ENCODE measurements at places on chromosomes 3 and 15.
A peak's percentile ranks its signal among the peaks of the same experiment; 100 is the strongest.

DNA sequence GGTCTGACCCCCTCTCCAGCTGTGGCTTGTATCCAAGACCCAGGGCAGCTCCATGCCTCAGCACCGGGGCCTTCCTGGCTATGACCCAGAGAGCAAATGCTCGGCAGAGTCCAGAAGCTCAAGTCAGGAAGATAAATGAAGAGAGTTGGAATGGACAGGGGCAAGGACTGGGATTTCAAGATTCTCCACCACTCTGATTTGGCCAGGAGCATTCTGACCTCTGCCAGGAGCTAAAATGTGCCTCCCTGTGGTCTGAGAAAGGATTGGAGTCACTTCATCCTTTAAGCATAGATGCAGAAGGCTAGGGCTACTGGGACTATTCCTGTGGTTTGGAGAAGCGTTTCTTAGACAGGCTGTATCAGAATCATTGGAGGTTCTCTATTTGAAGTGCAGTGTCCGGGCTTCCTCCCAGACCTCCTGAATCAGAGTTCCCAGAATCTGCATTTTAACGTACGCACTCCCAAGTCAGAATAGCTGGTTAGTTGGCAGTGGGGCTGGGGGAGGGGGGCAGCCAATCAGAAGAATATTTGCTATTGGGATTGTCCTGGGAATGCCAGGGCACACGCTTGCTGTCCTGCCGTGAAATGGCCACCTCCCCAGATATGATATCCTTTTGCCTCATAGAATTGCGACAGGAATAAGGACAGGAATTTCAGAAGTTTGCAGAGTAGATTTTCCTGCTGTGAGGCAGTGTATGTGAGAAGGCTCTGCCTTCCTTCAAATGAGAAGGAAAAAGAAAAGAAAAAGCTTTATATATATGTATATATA lies 57.4 kb downstream of the HRH1 start:
- DNase-seq, result no peak

- no peak for DNase-seq
Observed at GRCh38 chr3:115633467-115633866, 10.2 kb downstream of the GAP43 start.

DNA sequence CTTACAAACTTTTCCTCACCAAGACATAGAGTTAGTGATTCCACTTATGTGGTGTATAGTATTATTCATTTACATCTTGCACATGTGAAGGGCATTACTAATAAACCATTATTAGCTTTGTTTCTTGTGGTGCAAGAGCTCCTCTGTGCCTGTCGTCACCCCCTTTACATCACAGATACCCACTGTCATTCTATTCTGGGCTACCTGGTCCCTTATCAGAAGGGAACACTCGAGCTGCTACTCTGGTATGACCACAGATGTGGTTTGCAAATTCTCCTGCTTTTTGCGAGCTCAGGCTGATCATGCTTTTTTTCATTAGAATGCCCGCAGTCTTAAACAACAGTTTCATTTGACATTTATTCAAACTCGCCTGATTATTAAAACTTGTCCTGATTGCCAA lies 13.9 kb upstream of the SENP2 start:
- no peak for DNase-seq

DNA sequence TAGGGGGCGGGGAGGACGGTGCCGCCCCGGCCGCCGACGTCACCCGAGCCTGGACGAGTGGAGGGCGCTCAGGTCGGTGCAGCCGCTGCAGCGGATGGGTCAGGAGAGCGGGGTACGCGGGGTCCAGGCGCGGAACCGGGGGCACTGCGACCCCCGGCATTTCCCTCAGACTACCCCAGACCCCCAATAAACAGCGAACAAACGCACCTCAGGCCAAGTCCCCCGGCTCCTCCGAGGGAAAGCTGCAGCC lies 78.9 kb downstream of the IQSEC1 start:
- DNase-seq, result no peak

DNA sequence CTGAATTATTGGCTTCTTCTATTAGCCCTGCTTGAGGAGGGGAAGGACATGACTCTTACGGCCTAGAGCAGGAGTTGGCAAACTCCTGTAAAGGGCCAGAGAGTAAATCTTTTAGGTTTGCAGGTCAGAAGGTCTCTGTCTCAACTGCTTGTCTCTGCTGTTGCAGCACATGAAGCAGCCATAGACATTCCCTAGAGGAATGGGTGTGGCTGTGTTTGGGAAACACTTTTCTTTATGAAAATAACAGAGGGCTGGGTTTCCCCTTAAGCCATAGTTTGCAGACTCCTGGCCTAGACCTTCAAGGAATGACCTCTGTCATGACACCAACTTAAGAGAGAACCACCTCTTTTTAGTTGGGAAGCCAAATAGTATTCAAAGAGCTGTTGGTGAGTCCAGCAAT lies 10.3 kb downstream of the TRAK1 start:
- no peak for DNase-seq

DNA sequence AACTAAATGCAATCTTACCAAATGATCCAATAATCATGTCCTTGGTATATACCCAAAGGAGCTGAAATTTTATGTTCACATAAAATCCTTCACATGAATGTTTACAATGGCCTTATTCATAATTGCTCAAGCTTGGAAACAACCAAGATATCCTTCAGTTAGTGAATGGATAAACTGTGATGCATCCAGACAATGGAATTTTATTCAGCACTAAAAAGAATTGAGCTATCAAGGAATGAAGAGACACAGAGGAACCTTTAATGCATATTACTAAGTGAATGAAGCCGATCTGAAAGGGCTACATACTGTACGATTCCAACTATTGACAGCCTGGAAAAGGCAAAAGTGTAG lies 168.4 kb downstream of the PDE8A start:
- no peak for DNase-seq

GRCh38 chr15:71435552-71435951 lies 320.3 kb downstream of the THSD4 start:
- no peak for DNase-seq

- no peak for DNase-seq
Observed at GRCh38 chr3:15387171-15387581, 40.2 kb downstream of the METTL6 start.

DNA sequence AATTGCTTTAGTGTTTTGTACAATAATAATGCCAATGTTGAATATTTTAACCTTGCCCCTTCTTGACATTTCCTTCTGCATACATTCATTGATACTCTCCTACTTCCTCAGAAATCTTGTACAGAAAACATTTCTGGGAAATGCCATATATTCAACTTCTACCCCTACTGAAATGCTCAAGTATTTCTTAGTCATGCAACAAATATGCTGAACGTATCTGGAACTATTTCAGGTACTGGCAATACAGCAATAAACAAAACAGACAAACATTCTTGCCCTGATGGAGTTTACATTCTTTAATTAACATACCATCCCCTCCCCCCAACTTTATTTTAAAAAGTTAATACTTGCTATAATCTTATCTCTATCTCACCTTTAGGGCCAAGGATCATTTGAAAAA lies 147.2 kb downstream of the STAG1 start:
- DNase-seq, result no peak

DNA sequence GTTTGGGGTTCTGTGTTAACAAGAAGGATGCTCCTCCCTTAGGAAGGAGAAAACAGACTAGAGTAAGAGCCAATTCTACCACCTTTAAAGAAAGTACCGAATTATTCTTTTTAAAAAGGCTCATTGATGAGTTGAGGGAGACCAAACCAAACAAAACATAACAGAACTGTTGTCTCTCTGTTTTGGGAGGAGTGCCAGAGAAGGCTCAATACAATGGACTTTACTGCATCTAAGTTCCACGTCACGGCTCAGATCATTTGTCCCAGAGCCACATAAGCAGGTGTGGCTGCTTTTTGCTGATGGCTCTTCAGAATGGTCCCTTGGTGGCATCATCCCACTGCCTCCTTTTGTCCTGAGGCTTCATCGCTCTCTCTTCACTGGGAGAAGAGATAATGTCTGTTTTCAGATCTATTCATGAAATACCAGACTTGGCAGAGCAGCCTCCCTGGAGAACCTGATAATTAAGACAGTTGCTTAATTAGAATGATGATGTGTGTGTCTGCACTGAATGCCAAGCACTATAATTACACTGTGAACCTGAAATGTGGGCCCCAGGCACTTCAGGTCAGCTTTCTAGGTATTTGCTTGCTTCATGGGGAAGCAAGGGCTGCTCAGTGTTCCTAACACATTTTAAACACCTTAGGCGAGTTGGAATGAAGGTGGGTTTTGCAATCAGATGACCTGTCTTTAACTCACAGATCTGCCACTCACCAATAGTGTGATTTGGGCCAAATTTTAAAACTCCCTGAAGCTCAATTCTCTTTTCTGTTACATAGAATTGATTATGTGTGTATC lies 335.2 kb upstream of the MCTP2 start:
- DNase-seq, result no peak

GRCh38 chr15:32824777-32825176 lies 107.0 kb downstream of the GREM1 start:
- no peak for DNase-seq

- DNase-seq, result no peak
Observed at GRCh38 chr3:183764847-183765731, 60.3 kb downstream of the MAP6D1 start.

- no peak for DNase-seq
Observed at GRCh38 chr3:150945226-150946032, 27.1 kb downstream of the CLRN1 start.

DNA sequence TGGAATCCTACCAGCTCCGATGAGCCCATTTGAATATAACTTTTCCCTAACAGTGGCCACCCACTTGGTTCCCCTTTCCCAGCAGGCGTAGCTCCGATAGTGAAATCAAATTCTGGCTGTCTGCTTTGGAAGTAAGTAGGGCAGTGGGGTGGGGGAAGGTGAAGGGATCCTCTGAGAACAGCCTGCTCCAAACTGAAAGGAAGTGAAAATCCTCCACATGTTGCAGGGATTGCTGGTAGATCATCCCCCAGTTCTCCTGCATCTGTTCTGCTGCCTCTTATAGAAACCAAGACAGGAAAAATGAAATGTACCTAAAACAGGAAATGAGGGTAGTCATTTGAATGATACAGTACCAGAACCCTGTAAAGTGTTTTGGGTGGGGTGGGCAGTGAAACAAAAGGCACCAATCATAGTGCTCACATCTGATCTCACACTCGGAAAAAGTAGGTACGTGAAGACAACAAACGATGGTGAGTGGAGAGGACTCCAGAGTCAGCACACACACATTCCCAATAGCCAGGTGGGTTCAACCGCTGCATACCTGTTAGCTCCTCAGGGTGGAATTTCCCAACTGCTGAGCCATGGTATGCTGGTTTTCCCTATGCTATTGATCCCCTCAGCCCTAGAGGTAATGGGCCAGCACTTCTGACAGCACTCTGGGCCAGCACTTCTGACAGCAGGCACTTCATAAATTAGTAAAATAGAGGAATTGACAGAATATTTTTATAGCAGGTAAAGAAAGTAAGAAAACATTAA lies 304.9 kb upstream of the ADAMTS9 start:
- DNase-seq, result no peak

DNA sequence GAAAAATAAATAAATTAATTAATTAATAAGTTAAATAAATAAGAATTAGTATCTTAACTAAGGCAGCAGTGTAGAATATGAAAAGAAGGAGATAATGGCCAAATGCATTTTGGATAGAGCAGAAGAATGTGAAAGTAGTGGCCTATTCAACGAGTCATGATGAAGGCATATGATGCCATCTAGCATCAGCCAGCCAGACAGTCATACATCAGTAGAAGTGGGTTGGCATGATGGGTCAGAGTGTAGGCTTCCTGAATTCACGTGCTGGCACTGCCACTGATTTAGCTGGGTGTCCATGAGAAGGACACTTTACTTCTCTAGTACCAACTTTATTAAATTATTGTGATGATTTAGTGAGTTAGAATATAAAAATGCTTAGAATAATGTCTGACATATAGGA lies 256.1 kb upstream of the ARPP21 start:
- DNase-seq, result no peak

GRCh38 chr3:68953816-68954444 lies 21.6 kb upstream of the TAFA4 start:
- no peak for DNase-seq

GRCh38 chr3:94406595-94406994 lies 343.7 kb downstream of the NSUN3 start:
- no peak for DNase-seq

DNA sequence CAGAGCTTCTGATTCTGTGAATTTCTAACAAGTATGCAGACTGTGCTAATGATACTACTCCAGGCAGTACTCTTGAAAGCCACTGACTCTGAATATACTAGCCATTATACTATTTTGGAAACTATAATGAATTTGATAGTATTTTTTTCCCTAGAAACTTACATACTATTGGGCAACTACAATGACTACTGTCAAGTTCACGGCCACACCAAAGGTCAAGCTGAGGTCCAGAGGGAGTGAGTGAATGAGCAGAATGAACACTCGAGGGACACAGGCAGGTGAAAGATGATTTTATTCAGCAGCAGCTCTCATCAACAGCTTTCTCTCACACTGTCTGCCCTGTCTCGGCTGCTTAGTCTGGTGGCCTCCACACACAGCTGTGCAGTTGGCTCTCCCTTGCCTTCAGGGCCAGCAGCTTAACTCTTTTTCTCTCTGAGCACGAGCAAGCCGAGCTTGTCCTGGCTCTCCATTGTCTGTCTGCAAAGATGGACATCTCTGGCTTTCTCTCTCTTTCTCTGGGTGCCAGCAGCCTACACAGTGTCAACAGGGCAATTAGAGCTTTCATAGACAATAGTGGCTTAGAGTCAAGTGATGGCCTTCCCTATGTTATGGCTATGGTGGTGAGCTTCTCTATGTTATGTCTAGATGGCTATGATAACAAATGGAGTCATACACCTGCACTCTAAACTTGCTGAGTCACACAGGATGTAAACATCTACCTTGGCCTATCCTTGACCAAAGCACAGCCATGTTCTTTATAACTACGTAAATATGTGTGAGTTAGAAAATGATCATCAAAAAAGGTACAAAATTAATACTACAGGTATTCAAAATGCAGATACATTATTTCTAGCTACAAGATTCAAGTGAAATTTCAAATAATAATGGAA lies 362.4 kb downstream of the CGGBP1 start:
- DNase-seq, result no peak

DNA sequence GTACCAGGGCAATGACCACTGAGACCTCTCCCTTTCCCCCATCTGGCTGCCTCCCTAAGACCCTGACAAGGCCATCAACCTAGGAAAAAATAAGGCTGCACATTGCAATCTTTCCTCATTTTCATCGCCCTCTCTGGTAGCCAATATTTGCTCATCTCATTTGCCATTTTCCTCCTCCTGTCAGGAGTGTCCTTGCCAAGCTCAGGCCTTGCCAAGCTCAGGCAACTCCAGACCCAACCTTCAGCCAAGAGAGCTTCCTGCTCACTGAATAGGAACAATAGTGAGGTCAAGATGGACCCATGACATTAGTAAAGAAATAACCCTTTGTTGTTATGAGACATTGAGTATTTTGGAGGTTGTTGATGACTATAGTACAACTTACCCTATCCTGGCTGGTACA lies 380.3 kb downstream of the RSL24D1 start:
- DNase-seq, result no peak

DNA sequence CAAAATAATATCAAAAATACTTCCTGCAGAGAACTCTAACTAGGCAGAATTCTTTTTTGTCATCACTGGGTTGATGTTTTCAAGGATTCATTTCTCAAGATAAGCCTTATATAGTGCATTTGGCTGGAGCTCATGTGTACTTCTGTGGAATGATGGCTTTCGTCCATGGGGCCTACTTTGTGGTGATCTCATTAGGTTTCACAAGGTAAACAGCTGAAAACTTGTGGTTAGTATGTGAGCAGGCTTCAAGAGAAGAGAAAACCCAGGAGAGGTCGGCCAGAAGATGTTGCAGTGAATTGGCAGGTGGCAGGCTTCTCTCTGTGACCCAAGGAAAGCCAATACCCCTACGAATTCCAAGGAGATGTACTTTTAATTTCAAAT lies 121.4 kb upstream of the PHLDB2 start:
- peak; percentile 53 for DNase-seq

- DNase-seq, result no peak
Observed at GRCh38 chr3:65807225-65807624, 231.5 kb downstream of the MAGI1 start.

Data from activated CD4-positive, alpha-beta T cell treated with anti-CD3 and anti-CD28 coated beads, Interleukin-10, Interleukin-2, amounts not matched to agents 100 ng/mL and 50 ng/mL, durations not matched to agents 16 hours and 8 hours (primary cell).